ENCODE measurements at places on chromosomes 7 and 10.

- DNase-seq: no peak
These were observed 53.7 kb upstream of the ZNF273 start for GRCh38 chr7:64849250-64849923.

DNA sequence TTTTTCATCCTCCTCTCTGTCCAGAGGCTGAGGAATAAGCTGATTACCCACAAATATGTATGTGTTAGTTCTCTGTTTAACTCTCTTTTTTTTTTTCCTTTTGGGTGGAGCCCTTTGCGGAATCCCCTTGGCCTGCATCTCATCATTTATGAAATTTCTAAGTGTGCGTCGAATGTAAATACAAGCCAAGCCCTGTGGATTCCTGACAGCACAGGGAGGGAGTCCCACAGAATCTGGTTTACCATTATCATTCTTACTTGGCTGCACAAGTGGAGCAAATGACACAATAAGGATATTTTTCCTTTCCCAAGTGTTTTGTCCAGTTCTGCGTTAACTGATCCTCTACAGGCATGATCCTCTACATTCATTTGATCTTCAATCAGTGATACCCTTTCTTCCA, 11.4 kb downstream of the STK31 start:
- no peak for DNase-seq

- DNase-seq: no peak
These were observed 9.0 kb upstream of the RASSF4 start for GRCh38 chr10:44950326-44951225.

DNA sequence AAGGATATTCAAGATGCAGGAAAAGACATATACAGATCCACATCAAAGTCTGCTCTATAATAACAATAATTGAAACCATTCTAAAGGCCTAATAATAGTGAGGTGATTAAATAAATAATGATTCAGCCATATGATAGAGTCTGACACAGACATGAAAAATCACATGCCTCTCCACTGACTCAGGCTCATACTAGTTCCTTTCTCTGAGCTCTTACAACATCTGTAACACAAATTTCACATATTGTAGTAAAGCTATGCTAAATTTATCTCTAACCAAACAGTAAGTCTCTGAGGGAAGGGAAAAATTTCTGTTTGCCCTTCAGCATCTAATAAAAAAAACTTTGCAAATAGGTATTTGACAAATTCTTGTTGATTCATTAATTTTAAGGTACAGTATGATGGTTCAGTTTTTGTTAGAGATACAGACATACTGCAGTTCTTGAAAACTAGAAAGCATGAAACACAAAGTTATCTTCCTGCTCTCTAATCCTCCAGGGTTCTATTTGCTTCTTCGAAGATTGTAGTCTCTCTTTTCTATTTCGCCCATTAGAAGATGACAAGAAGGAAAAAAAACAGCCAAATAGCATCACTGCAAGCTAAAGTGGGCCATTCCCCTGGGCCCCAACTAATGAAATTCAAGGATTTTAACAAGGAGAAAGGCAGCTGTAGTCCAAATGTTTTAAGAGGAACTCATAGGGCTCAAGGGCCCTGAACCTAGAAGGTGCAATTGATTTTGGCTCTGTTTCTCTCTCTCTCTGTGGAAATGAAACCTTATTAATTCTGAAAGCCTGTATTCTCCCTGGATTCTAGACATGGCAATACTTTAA, 53.9 kb downstream of the CUBN start:
- DNase-seq: no peak

- DNase-seq: no peak
These were observed 656.4 kb downstream of the KCNMA1 start for GRCh38 chr10:76981251-76981650.

DNA sequence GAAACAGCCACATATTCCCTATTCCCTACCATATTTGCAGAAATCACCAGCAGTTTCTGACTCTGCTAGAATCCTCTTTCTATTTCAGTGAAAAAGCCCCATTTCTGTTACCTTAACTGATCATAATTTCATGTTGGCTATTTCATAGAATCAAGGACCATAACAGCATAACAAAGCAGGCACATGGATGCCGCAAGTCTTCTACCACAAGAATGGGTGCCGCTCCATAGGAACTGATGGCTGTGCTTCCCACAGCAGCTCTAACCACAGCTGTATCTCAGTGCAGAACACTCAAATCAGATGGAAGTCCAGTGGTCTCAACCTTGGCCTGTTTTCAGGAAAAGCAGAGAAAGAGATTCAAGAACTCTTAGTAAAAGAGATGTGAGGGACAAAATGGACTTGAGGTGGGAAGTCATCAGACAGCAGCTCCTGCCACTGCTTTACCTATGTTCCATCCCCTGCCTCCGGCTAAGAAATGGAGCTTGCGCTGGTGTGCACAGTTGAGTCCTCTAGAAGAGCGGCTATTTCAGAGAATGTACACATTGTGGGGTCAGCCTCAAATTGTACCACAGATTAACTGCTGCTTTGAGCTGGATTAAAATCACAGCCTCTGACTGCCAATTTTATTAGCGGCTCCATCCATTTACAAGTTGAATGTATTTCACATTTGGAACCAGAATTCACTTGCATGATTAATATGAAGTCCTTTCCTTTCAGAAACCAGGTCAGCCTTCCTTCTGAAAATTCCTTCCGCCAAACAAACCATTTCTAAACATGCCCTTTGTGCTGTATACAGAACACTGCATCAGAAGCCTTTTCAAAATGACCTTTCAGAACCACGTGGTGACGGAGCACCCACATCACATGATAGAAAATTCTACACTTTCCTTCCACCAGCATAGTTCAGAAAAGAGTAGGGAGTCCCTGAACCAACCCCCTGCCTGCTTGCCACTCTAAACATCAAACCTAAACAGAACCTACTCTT, 7.7 kb downstream of the PTPRN2 start:
- no peak for DNase-seq

DNA sequence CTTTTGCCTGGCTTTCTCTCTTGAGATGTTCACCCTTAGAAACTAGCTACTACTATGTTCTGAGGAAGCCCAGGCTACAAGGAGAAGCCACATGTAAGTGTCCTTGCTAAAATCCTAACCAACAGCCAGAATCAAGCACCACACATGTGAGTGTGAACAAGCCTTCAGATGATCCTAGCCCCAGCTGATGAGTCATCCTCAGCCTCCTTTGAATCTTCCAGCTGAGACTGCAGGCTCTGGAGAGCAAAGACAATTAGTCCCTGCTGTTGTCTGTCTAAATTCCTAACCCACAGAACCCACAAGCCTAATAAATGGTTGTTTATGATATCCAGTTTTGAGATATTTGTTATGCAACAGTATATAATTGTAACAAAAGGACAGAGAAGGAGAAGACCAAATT, 92.8 kb upstream of the TAC1 start:
- no peak for DNase-seq

DNA sequence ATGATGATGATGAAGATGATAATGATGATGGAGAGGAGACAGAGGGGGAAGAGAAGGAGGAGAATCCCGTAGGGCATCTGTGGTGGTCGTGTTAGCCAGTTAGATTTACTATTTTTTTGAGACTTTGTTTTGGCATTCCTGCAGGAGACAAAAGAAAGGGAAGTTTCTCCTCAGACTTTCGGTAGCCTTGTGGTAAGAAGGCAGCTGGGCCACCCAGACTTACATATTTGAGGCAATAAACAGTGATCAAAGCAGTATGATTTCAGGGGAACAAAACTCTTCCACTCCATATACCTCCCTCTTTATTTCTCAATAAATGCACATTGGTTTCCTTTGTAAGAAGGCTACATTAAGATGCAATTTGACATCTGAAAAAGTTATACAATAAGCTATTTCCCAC, 32.4 kb upstream of the BICC1 start:
- DNase-seq: no peak

GRCh38 chr7:26397796-26398426, 106.2 kb downstream of the SNX10 start:
- no peak for DNase-seq

- no peak for DNase-seq
These were observed 5.9 kb downstream of the STAM start for GRCh38 chr10:17649836-17650235.

GRCh38 chr7:78207269-78207668, 408.7 kb downstream of the PHTF2 start:
- no peak for DNase-seq

DNA sequence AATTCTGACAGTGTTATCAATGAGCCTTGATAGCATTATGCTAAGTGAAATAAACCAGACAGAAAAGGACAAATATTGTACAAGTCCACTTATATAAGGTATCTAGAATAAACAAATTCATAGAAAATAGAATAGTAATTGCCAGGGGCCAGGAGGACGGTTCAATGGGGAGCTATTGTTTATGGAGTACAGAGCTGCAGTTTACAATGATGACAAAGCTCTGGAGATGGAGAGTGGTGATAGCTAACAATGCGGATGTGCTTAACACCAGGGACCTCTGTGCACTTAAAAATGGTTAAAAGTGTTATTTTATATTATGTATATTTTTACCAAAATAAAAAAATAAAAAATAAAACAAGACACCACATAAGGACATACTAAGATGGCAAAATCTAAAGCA, 46.1 kb upstream of the ZNF33B start:
- DNase-seq: no peak

DNA sequence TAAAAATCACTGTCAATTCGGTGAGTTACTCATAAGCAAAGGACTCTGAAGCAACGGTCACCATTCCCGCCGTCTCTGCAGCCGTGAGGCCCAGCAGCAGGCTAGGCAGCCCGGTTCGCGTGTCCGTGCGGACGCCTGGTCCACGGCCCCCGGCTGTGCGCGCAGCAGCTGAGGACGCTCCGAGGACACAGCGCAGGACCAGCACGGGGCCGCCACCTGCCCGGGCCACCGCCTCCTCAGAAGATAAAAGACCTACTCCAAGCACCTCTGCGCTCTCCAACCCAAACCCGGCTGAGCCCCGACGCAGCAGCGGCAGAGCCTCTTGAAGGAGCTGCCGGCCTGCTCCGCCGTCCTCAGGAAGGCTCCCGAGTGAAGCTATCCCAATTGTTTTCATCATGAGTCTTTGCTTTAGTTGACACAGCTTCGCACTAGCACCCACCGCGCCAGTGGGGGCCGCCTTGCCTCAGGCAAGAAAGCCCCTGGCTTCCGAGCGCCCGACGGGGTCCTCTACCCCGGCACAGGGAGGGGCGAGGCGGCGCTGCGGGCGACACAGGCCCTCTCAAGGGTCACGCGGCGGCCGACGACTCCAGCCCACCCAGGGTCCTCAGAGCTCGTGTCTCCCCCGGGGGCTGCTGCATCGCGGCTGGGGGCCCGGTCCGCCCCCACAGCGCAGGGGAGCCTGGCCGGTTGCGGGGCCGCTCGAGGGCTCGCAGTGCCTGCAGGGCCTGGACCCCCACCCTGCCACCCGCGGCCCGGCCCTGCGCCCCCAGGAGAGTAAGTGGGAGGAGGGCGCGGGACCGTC, 16.9 kb upstream of the GPR146 start:
- DNase-seq: no peak

DNA sequence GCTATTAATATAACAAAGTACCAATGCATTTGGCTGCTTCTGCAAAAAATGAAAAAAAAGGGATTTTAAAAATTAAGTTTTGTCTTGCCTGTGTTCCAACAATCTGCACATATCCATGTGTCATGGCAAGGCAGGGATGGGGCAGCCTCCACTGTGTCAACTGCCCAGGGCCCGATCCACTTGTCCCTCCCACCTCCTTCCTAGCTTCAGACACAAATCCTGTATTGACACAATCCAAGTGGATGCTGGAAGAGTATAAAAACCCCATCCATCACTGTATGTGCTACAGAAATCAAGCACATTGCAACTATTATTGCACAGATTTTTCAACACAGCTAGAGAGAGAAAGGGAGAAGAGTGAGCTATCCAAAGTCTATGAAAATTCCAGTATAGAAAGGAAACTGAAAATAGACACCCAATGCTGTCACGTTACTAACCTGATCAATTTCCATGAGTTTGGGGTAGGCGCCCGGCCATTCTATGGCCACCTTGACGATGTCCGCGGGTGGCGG, 106.4 kb downstream of the ELMO1 start:
- no peak for DNase-seq

GRCh38 chr7:139647814-139648390, 124.4 kb downstream of the CLEC2L start:
- no peak for DNase-seq

- no peak for DNase-seq
These were observed 7.8 kb downstream of the SFTPD start for GRCh38 chr10:79941146-79941545.

- peak; percentile 18 for DNase-seq
These were observed at the start of gene GOLGA7B for GRCh38 chr10:97849687-97850402. Gene GOLGA7B, plus strand, starts transcription at chr10:97849843. Its CDS starts 461 bp downstream, at chr10:97850304.

GRCh38 chr7:100374601-100375000, 1.3 kb downstream of the PILRA start:
- DNase-seq: no peak

- no peak for DNase-seq
These were observed 65.6 kb upstream of the ADGRA1 start for GRCh38 chr10:133021963-133022775.

GRCh38 chr7:130346177-130346905, 1.7 kb downstream of the CPA5 start:
- no peak for DNase-seq

Data from stimulated activated CD8-positive, alpha-beta memory T cell treated with anti-CD3 and anti-CD28 coated beads, Interleukin-15, amount 100 ng/mL, for 4 hours (primary cell).